Inflammatory macrophage (primary cell): ENCODE measurements at places on chromosomes 7 and 10.

DNA sequence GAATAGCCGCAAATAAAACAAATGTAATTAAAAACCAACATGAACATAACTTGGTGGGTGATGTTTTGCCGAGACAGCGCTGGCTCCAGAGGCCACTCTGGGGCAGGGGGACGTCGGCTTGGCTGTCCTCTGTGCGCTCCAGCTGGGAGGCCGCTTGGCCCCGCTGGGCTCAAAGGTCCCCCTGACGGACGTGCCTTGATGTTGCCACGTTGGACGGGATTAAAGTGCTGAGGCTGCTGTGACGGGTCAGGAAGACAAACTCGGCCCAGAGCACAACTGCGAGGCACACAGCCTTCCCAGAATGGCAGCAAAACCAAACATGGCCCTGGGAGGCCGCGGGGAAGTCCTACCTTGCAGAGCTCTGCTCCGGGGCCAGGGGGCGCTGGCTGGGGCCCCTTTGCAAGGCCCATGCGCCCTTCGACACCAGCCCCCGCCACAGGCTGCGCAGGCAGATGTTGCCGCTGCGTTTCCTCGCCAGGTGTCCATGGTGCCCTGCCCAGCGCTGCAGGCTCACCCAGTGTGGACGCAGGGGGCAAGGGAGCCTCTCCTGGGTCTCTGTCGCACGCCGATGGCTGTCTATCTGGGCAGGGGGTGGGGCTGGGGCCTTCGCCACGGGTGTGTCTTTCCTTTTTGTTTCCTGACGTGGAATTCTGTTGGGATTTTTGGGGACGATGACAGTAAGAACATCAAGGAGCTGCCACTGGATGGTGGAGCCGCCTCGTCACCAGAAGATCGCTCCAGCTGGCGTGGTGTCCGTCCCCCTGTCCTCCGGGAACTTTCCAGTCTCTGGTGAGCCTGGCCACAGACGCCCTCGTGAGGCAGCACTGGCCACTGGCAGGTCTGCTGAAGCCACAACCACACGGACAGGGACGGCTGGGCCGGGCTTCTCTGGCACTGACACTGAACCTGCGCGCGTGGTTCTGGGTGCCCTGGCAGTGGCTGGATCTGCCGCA is 99.6 kb upstream of the DIP2C start:
- DNase-seq, result peak; percentile 55

GRCh38 chr7:71925663-71926062 is 486.5 kb downstream of the CALN1 start:
- no peak for DNase-seq

DNA sequence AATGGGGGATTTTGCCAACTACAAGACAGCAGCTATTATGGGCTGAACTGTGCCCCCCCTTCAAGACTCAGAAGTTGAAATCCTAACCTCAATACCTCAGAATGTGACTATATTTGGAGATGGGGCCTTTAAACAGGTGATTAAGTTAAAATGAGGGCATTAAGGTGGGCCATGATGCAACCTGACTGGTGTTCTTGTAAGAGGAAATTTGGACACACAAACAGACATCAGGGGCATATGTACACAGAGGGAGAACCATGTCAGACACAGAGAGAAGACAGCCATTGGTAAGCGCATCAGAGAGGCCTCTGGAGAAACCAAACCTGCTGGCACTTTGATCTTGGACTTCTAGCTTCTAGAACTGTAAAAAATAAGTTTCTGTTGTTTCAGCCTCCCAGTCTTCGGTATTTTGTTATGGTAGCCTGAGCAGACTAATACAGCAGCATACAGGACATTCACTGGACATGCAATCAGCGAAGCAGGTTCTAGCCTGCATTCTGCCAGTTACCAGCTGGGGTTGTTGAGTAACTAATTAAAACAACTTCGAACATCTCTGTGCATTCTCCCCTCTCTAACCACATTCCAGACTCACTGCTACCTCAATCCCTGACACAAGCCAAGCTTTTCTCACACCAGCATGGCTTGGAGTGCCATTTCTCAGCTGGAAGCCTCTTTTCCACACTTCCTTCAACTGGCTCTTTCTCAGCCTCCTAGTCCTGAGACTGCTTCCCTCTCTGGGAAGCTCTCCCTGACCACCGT is 141.4 kb downstream of the DOCK4 start:
- DNase-seq, result no peak

GRCh38 chr7:36746347-36746746 is 22.1 kb upstream of the AOAH start:
- DNase-seq, result peak; percentile 85

DNA sequence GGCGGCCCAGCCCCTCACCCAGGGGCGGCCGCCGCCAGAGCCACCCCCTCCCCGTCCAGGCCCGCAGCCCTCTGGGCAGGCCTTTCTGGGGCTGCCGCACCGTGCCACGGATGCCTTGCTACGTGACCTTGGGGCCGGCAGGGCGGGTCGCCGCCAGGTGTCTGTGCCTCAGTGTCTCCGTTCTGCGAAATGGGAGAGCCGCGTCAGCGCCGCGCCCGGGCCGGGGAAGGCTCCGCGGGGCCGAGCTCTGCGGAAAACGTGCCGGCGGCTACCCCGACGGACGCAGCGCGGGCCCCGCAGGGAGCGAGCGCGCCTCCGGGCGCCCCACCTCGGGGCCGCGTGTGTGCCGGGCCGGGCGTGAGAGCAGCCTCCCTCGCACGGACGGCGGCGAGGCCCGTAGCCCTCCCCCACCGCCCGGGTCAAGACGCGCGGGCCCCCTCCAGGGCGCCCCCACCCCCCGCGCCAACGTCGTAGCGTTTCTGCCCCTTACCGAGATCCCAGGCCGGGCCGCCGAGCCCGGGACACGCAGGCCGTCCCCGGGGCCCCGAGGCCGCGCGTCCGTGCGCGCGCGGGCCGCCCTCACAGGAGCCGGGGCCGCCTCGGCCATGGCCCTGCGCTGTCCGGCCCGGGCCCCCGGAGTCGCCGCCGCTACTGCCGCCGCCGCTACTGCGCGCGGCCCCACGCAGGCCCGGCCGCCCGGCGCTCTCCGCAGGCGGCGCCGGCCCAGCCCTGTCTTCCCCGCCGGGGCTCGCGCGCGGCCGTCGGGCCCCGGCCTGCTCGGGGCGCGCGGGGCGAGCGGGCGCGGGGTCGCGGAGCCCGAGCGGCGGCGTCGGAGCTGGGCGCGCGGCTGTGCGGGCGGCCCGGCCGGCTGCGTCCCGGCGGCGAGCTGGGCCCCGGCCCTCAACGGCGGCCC is 1.1 kb downstream of the ZNF777 start:
- DNase-seq, result peak; percentile 14

- DNase-seq, result peak; percentile 10
Observed at GRCh38 chr7:112503361-112503972, 22.7 kb downstream of the LSMEM1 start.

- DNase-seq, result no peak
Observed at GRCh38 chr10:25965584-25965983, 31.6 kb downstream of the MYO3A start.

DNA sequence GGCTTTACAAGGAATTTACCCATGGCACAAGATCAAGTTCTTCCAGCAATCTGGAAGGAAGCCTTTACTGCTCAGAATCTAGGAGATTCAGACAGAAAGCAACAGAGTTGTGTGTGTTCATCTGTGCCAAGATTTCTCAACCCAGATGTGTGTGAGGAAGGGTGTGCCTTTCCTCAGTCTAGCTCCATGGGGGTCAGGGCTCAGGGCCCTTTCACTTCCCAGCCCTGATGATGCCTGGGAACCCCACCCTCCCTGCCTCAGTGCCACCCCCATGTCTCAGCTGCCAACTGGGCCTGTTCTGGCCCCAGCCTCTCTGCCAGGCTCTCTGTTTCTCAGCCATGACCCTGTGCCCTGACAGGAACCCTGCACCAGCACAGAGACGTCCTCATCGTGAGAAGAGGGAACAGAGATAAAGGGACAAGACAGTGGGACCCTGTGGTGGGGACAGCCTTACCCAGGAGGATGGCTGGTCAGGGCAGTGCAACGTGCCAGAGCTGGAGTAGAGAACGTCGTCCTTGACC is 102.0 kb downstream of the VIPR2 start:
- DNase-seq, result no peak

DNA sequence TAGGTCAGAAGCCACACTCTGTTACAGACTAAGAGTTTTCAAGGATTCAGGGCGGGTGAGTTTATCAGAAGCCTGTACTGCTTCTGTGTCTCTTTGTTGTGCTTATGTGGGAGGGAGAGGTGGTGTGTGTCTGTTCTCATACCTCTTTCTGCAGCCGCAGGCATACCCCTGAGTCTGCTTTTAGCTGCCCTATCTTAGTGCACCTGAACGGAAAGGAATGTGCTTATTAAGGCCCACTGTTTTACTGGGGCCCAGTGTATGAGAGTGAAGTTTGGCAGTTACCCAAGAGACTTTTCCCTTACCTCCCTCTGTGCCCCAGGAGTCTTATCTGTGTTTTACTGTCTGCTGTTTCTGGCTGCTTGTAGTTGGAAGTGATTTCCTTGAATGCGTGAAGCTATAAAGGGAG is 104.3 kb downstream of the TYW1 start:
- no peak for DNase-seq
